ENCODE measurements at places on chromosomes 6 and 20.

GRCh38 chr6:29035951-29036350 lies 9.0 kb downstream of the OR2W1 start:
- DNase-seq, result no peak

DNA sequence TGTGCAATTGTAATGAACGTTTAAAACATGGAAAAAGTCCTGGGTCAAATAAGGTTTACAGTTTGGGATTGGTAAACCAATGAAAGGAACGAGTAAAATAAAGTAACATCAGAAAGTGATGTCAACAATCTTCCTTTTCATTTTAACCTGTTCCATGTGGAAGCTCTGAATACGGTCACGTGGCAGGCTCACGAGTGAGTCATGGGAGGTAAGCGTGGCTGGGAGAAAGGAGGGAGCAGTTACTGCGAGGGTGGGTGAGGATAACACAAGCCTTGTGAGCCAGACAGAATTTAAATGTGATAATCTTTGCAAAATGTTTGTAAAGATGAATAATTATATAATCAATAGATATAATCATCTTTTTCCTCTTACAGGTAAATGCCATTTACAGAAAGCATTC lies 171.3 kb upstream of the HDAC2 start:
- no peak for DNase-seq

- no peak for DNase-seq
Measured at GRCh38 chr6:131116755-131117360, 18.4 kb upstream of the AKAP7 start.

DNA sequence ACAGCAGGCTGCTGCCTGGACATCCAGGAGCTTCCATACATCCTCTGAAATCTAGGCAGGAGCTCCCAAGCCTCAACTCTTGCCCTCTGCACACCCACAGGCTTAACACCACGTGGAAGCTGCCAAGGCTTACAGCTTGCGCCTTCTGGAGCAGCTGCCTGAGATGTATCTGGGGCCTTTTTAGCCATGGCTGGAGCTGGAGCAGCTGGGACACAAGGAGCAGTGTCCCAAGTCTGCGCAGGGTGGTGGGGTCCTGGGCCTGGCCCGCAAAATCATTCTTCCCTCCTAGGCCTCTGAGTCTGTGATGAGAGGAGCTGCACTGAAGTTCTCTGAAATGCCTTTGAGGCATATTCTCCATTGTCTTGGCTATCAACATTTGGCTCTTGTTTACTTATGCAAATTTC lies 255.0 kb downstream of the DLL1 start:
- no peak for DNase-seq

GRCh38 chr20:21020659-21021471 lies 85.3 kb downstream of the LINC00237 start:
- DNase-seq, result no peak

DNA sequence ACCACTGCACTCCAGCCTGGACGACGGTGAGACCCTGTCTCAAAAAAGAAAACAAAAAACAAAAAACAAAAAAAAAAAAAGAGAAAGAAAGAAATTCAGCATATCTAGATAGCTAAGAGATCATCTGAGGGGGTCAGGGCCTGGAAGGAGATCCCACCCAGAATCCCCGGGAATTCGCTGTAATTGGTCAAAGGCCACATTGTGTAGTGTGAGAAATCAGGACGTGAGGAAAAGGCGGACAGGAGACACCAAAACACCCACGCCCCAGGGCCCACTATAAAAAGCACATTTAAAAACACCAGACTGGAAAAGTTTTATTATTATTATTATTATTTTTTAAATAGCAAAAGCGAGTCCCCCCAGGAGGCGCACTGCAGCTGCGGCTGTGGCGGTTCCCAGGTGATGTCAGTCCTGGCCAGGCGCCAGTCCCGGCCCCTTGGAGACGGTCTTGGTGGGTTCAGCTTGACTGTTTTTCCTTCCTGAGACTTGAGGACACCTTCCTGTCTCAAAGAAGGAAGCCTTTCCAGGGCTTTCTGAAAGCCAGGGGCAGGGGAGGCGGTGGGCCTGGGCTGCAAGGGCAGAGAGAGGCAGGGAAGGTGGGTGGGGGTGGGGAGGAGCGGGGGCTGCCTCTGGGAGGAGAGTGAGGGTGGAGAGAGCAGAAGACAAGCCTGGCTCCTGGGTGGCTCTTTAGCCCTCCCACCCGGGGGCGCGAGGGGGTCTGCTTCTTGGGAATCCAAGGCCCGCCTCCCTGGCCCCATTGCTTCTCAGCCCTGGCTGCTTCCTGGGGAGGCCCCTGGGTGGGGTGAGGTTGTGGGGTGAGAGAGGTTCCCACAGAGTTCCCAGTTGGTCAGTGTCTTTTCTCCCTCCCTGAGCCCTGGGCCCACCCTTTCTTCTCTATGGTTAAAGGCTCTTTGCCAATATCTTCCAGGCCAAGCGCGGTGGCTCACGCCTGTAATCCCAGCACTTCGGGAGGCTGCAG lies 14.5 kb downstream of the TCF15 start:
- DNase-seq, result no peak

DNA sequence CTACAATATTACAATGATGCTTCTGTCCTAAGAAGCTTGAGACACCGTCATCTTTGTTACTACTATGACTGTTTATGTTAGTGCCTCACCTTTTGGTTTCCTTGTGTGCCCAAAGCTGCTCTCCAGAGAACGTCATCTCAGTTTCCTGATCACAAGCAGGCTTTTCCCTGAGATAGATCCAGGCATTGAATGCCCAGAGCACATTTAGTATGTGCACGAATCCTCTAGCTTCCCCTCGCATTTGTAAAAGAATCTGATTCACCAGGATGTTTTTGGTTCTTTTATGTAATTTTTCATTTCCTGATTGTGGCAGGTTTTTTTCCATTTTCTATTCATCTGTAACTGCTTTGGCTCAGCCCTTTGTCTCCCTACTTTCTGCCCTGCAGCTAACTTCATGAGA lies 100.2 kb upstream of the TMEM181 start:
- DNase-seq, result no peak

Measured in stimulated activated CD4-positive, alpha-beta T cell treated with anti-CD3 and anti-CD28 coated beads, TNF-alpha, amount 100 ng/mL, for 48 hours (primary cell).